Activated CD4-positive, alpha-beta T cell treated with anti-CD3 and anti-CD28 coated beads, Interleukin-2, amount 10 ng/mL, durations not matched to agents 7 days and 5 days (primary cell): ENCODE measurements at places on chromosomes 3 and 15. TPM values are rescaled to one million over a fixed set of nuclear protein-coding genes. Genes with fewer than 3 reads are reported as not detected.
A peak's percentile ranks its signal among the peaks of the same experiment; 100 is the strongest.

Gene FOXB1
- total RNA-seq = 0.57 TPM

Gene TYRO3
- 1.1 TPM for total RNA-seq

DNA sequence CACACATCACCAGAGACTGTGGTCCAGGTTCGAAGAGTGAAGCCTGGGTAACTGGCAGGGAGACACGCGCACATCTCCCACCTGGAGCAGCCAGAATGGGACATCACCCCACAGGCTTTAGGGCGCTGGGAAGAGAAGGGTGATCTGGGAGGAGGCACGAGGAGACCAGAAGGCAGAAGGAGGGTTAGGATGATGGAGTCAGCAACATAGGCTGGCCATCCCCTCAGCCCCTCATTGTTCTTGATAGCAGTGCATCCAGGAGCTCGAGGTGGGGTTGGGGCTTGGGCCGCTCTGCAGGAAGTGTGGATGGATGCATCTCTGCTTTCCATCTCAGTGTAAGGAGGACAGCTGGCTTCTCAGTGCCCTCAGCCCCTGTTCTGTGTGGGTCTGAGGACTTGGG, 15.2 kb downstream of the PLA2G4F start:
- DNase-seq = no peak
- no peaks in the 10 kb centered on the region for H3K36me3 ChIP-seq

DNA sequence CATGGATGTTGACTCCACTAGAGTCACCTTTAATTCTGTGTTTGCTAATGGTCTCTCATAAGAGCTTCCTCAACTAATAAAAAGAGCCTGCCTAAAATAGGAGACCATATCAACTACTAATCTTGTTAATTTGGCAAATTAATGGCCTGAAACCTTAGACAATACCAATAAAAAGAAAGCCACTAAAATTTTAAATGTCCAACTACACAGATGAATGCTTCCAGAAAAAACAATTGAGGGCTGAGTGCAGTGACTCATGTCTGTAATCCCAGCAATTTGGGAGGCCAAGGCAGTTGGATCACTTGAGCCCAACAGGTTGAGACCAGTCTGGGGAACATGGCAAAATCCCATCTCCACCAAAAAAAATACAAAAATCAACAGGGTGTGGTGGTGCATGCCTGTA, 230.9 kb downstream of the NSUN3 start:
- H3K27me3 ChIP-seq = peaks cover 2% of the 10 kb centered on the region
- no peak overlapping the region for H3K4me3 ChIP-seq

DNA sequence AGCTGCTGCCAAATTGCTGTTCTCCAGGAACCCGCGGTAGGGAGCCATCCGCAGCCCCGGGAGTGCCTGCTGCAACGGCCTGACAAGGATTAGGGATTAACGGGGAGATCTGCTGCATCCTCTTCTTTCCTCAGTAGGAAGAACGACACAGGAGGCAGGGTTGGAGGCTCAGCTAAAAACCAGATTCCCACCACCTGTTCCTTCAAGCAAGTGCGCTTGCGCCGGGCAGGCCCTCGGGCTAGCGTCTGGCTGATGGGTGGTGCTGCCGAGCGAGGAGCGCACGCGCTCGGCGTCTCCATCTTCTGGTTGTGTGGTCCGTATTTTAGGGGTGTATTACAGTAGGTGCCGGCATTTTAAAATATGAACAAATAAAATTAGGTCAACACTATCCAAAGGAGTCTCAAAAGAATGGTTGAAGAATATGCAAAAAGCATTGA, 25.4 kb upstream of the SLC25A26 start:
- H3K27me3 ChIP-seq = peaks cover 20% of the 10 kb centered on the region
- DNase-seq = no peak
- no peaks in the 10 kb centered on the region for H3K36me3 ChIP-seq

Gene FAM81A
- total RNA-seq = 0.73 TPM

GRCh38 chr3:3587647-3587972, 211.6 kb upstream of the LRRN1 start:
- no peak overlapping the region for H3K4me3 ChIP-seq
- DNase-seq = no peak
- no peaks in the 10 kb centered on the region for H3K36me3 ChIP-seq
- H3K27me3 ChIP-seq = no peaks in the 10 kb centered on the region

Gene KCNMB2
- not detected for total RNA-seq

DNA sequence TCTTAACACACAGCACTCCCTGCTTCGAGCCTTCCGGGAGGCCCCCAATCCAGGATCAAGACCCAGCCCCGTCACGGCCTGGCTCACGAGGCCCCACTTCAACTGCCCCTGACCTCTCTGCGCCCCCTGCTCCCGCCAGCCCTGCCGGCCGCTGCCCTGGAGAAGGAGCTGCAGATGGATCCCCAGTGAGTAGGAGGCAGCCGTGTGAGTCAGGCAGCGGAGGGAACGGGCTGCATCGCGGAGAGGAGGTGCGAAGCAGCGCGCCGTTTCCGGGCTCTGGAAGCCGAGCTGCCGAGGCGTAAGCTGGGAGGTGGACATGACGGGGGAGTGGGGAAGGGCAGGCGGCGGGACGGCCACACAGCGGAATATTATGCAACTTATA, 133.4 kb downstream of the TPRA1 start:
- H3K27ac ChIP-seq = no peak overlapping the region
- peaks cover 3% of the 10 kb centered on the region for H3K4me1 ChIP-seq
- no peaks in the 10 kb centered on the region for H3K36me3 ChIP-seq
- DNase-seq = no peak

Gene BRK1
- 115 TPM for total RNA-seq

GRCh38 chr3:27643355-27643754, 78.8 kb downstream of the EOMES start:
- peaks cover 13% of the 10 kb centered on the region for H3K4me1 ChIP-seq
- no peak overlapping the region for H3K27ac ChIP-seq
- H3K4me3 ChIP-seq = no peak overlapping the region

DNA sequence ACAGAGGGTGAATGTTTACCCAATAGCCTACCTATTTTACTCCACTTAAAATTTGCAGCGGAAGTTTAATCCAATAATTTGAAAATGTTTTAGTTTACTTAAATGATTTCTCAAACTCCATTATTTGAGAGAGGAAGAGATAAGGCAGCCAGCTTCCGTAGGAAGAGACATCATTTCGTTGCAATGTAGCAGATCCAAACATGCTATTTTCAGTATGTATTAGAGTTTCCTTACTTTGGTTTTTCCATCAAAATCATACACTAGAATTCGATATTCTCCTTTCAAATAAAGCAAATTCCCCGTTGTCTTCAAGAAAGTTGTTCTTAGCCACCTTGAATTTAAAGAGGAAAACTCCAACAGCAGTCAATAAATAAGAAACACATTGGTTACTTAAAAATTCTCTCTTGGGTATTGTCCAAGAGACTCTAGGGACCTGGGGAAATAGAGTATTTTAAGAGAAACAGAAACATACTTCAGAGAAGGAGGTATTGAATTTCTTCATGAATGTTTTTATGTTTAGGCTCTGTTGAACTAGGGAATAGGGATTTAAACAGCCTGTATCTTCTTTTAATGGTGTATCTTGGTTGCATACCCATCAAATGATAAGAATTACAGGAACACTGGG, 324.5 kb upstream of the GBE1 start:
- DNase-seq = no peak
- peaks cover 4% of the 10 kb centered on the region for H3K27me3 ChIP-seq
- no peak overlapping the region for H3K4me3 ChIP-seq
- H3K27ac ChIP-seq = no peak overlapping the region
- no peaks in the 10 kb centered on the region for H3K4me1 ChIP-seq

Gene MRAS
- total RNA-seq = not detected

DNA sequence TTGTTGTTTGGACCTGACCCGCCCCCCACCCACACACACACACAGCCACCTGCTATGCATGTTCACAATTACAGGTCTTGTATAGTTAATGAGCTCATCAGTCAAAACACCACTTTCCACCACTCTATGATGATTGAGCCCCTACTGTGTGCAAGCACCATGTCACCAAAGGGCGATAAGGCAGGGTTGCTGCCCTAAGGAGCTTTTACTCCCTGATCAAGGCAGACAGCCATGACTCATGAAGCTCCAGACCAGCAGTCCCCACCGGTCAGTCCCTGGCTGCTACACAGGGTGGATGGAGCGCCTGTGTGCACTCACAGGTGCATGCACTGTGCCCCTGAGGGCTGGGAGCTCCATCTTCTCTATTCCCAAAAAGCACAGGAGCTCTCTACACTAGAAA, 270.6 kb downstream of the CLSTN2 start:
- no peak overlapping the region for H3K4me3 ChIP-seq
- H3K4me1 ChIP-seq = no peaks in the 10 kb centered on the region
- peaks cover 5% of the 10 kb centered on the region for H3K27me3 ChIP-seq
- no peaks in the 10 kb centered on the region for H3K36me3 ChIP-seq
- no peak for DNase-seq
- H3K27ac ChIP-seq = no peak overlapping the region

DNA sequence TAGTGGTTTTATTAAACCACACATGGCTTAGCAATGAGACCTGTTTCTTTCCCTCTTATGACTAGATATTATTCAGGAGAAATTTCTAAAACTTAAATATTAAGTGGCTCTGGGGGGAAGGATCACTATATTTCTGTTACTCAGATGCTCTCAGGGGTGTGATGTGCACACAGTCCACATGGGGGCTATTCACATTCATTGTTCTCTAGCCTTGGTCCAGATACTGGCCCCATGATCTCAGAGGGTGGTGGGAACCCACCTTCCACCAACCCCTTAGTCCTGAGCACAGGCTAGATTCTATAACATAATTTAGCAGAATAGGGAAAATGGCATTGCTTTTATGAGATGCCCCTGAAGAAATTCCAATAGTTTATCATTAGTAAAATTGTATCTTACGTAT, 149.0 kb upstream of the ST8SIA2 start:
- H3K4me3 ChIP-seq = no peak overlapping the region
- no peaks in the 10 kb centered on the region for H3K4me1 ChIP-seq
- no peak overlapping the region for H3K27ac ChIP-seq

- DNase-seq = no peak
- H3K27ac ChIP-seq = peak overlapping the region; percentile 7
- H3K4me3 ChIP-seq = no peak overlapping the region
- H3K4me1 ChIP-seq = peaks cover 5% of the 10 kb centered on the region
Measured at GRCh38 chr3:158420654-158421396, 150.2 kb upstream of the MLF1 start.

GRCh38 chr3:20136231-20136630, 49.8 kb downstream of the SGO1 start:
- H3K4me3 ChIP-seq = no peak overlapping the region
- H3K27ac ChIP-seq = no peak overlapping the region
- H3K27me3 ChIP-seq = no peaks in the 10 kb centered on the region
- no peak for DNase-seq
- peaks cover 4% of the 10 kb centered on the region for H3K4me1 ChIP-seq
- H3K36me3 ChIP-seq = peaks cover 38% of the 10 kb centered on the region

GRCh38 chr3:171876680-171877147, 33.6 kb downstream of the TMEM212 start:
- no peaks in the 10 kb centered on the region for H3K36me3 ChIP-seq
- H3K27me3 ChIP-seq = peaks cover 18% of the 10 kb centered on the region
- no peak for DNase-seq
- H3K4me1 ChIP-seq = no peaks in the 10 kb centered on the region

GRCh38 chr15:74643665-74644204, 28.1 kb downstream of the CLK3 start:
- no peak overlapping the region for H3K4me3 ChIP-seq
- H3K4me1 ChIP-seq = peaks cover 19% of the 10 kb centered on the region
- peaks cover 7% of the 10 kb centered on the region for H3K36me3 ChIP-seq
- DNase-seq = no peak

Gene CMTM7
- 45.9 TPM for total RNA-seq

Gene RBPMS2
- 0.10 TPM for total RNA-seq

Gene RTP3
- total RNA-seq = not detected

- no peak overlapping the region for H3K27ac ChIP-seq
- H3K27me3 ChIP-seq = no peaks in the 10 kb centered on the region
- no peaks in the 10 kb centered on the region for H3K4me1 ChIP-seq
- DNase-seq = no peak
- no peaks in the 10 kb centered on the region for H3K36me3 ChIP-seq
Measured at GRCh38 chr3:62051506-62051905, 321.8 kb downstream of the FEZF2 start.

Gene LMLN
- total RNA-seq = 3.1 TPM

Gene INSYN1
- not detected for total RNA-seq

- H3K27me3 ChIP-seq = no peaks in the 10 kb centered on the region
- H3K4me3 ChIP-seq = no peak overlapping the region
- no peaks in the 10 kb centered on the region for H3K36me3 ChIP-seq
Measured at GRCh38 chr3:194880940-194881925, 195.6 kb downstream of the FAM43A start.

GRCh38 chr3:160738048-160738447, 18.0 kb upstream of the PPM1L start:
- H3K36me3 ChIP-seq = no peaks in the 10 kb centered on the region
- no peak for DNase-seq
- no peak overlapping the region for H3K27ac ChIP-seq
- no peak overlapping the region for H3K4me3 ChIP-seq

DNA sequence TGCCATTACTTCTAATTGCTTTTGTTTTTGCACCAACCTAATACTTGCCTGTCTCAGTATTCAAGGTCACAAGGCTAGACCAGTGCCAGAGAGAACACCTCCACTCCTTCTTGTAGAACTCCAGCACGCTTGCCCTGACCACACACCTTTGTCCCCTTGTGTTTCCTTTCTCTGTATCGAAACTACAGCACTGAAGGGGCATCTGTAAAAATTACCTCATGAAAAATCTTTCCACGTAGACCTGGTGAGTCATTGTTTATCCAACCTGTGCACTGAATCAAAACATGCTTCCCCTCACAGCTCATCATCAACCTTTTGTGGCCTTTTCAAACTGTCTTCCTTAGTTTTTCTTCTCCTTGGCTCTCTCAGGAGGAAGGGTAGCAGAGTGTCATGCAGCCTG, 259.5 kb downstream of the THRB start:
- no peak overlapping the region for H3K4me3 ChIP-seq
- no peak for DNase-seq
- H3K4me1 ChIP-seq = no peaks in the 10 kb centered on the region

- H3K4me1 ChIP-seq = peaks cover 14% of the 10 kb centered on the region
- H3K27ac ChIP-seq = no peak overlapping the region
- H3K36me3 ChIP-seq = peaks cover 74% of the 10 kb centered on the region
- H3K27me3 ChIP-seq = no peaks in the 10 kb centered on the region
- DNase-seq = no peak
- H3K4me3 ChIP-seq = no peak overlapping the region
Measured at GRCh38 chr3:128060473-128061381, 8.5 kb downstream of the SEC61A1 start.

Gene SCAMP5
- 2.0 TPM for total RNA-seq

- no peaks in the 10 kb centered on the region for H3K4me1 ChIP-seq
- DNase-seq = no peak
- H3K27me3 ChIP-seq = peaks cover 11% of the 10 kb centered on the region
- no peak overlapping the region for H3K27ac ChIP-seq
- H3K36me3 ChIP-seq = no peaks in the 10 kb centered on the region
Measured at GRCh38 chr3:171838218-171838720, 4.9 kb upstream of the TMEM212 start.

GRCh38 chr3:124034016-124034843, 42.3 kb upstream of the ROPN1 start:
- H3K27ac ChIP-seq = no peak overlapping the region
- peak overlapping the region; percentile 35 for H3K4me3 ChIP-seq
- H3K36me3 ChIP-seq = no peaks in the 10 kb centered on the region
- H3K27me3 ChIP-seq = peaks cover 49% of the 10 kb centered on the region
- H3K4me1 ChIP-seq = peaks cover 14% of the 10 kb centered on the region

- peaks cover 76% of the 10 kb centered on the region for H3K4me1 ChIP-seq
- no peak overlapping the region for H3K4me3 ChIP-seq
- no peak for DNase-seq
- peaks cover 4% of the 10 kb centered on the region for H3K36me3 ChIP-seq
- peak overlapping the region; percentile 60 for H3K27ac ChIP-seq
Measured at GRCh38 chr3:128783774-128784173, 57.8 kb downstream of the RAB7A start.

Gene SPATA12
- not detected for total RNA-seq

Gene CNTN4
- total RNA-seq = not detected
